Endothelial cell of umbilical vein (primary cell): ENCODE measurements at places on chromosomes 4 and X.

- DNase-seq, result no peak
Measured at GRCh38 chr4:31021008-31021407, 300.8 kb downstream of the PCDH7 start.

GRCh38 chr4:163179207-163179606 is 12.5 kb upstream of the NAF1 start:
- no peak for DNase-seq

DNA sequence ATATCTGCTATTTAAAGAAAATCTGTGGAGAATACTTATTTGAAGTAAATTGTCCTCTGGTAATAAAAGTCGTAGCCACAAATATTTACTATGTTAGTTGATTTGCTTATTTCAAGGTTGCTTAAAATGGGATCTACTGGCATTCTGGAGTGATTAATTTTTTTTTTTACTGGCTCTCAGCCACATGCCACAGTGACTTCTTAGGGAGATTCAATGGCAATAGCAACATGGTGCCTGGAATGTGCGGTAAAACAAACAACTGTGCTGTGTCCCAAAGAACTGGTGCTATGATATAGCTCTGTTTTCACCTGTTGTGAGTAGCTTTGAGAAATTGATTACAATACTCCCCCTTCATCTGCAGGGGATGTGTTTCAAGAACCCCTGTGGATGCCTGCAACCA is 324.3 kb downstream of the GPAT3 start:
- DNase-seq, result no peak

DNA sequence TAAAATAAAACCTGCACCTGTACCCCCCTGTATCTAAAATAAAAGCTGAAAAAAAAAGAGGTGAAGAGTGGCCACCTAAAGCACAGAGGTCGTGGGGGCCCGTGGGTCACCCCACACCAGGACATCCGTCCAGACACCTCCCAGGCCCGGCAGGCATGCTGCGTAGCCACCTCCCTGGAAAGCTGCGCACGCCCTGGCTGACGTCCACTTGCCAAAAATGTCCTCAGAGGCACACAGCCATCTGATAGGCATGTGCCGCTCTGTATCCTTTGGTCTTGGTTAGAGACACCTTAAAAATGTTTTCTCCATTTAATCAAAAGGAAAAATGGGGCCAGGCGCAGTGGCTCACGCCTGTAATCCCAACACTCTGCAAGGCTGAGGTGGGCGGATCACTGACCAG is 17.7 kb downstream of the FAM53A start:
- DNase-seq, result no peak

DNA sequence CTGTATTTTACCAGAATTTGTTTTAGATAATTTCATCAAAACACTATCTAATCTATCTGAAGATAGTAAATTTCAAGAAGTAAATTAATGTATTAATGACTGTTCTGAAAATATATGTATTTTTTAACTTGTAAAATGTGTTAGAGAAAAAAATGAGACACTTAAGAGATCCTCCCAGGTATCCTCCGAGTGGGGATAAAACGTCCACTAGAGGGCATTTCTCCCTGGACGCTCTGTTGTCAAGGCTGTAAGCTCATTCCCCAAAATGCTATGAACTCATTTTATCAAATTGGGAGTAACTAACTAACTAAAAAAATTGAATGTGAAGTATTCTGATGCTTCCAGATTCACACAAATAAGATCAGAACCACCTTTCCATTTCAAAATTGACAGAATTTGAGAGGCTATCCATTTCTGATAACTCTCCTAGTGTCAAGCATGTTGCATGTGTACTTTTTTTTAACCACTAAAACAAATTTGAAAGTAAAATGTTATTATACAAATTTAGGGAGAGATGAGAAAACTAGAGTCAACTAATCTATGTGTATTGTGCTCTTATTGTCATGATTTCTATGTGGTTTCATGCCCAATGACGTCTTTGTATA is 337.3 kb upstream of the HS3ST1 start:
- peak; percentile 75 for DNase-seq

GRCh38 chr4:76883147-76883546 is 14.8 kb downstream of the SOWAHB start:
- peak; percentile 91 for DNase-seq

DNA sequence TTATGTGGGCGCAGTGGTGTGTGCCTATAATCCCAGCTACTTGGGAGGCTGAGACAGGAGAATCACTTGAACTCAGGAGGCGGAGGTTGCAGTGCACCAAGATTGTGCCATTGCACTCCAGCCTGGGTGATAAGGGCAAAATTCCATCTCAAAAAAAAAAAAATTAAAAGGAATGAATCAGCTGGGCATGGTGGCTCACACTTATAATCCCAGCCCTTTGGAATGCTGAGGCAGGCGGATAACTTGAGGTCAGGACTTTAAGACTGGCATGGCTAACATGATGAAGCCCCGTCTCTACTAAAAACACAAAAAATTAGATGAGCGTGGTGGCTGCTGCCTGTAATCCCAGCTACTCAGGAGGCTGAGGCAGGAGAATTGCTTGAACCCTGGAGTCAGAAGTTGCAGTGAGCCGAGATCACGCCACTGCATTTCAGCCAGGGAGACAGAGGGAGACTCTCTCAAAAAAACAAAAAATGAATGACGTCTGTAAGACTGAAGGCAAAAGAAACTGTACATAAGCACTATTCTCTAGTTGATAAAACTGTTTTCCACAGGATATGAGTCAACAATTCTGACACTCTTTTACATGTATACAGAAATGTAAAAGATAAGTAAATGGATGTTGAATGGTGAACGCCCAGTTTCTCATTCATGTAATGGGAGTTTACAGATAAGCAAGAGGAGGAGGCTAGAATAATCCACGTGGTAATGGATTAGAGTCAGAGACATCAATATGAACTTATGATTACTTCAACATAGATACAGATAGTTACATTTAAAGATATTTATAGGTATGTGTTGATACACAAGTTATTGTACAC is 22.2 kb downstream of the CENPC start:
- peak; percentile 82 for DNase-seq

DNA sequence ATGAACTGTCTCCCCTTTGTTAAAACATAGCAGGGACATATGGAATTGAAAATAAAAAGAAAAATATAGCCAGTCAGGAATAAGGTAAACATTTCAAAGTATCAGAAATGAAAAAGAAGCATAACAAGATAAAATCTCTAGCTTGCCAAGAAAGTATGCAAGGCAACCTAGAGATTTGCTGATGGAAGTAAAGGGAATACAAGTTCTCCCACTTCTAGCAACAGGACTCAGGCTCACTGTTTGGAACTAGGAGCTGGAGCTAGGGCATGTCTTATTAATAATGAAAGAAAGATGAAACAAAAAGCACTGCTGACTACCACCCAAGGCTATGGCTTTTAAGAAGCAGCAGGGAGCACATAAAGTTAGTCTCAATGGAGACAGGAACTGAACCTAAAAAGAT is 18.2 kb downstream of the ANKRD50 start:
- no peak for DNase-seq

GRCh38 chrX:150569155-150569477 is 695 bp downstream of the MTM1 start:
- no peak for DNase-seq

DNA sequence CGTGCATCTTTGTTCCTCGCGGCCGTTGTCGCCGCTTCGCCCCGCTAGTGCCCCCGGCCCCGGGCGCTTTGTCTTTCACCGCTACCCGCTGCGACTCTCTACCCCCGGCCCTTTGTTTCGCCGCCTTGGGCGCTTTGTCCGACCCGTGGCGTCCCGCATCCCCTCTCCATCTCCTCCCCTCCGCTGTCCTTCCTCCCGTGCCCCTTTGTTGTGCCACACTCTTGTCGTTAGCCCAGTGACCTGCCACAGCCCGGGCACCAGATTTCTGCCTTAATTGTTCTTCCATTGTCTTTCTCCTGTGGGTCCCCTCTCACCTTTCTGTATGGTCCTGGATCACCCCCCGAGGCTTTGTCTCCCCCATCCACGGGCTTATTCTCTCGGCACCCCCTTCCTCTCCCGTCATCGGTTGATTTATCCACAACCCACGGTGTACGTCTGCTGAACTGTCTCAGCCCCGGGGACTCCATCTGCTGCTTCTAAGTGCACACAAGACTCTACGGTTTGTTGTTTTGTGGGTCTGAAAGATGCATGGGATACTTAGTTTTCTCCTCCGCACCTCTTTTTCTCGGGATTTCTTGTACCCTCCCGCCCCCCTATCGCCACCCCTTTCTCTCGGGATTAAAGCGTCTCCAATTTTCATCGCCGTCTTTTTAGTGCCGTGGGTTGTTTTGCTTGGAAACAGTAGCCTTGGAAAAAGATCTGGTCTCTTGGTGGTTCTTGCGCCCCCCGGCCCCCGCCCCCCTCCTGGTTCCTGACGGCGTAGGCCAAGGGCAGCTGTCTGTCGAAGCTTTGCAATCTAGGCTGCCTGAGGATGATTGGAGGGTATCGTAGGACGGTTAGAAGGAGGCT is 783 bp downstream of the RBPJ start:
- DNase-seq, result peak; percentile 41

DNA sequence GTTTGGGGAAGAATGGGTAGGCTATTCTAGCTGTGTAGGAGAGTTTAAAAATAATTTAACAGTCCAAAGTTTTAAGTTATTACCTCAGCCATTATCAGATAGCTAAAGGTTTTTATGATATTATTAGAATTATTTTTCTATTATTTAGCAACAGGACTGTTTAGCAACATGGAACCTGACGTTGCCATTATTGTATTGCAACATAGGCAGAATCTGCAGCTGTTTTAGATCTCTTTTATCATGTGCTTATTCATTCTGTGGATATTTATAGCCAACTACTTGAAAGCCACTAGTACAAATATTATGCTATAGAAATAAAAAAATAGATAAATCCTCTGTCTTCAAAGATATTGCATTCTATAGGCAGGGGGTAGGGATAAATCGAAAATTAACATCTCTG is 382.0 kb upstream of the TRAM1L1 start:
- no peak for DNase-seq

DNA sequence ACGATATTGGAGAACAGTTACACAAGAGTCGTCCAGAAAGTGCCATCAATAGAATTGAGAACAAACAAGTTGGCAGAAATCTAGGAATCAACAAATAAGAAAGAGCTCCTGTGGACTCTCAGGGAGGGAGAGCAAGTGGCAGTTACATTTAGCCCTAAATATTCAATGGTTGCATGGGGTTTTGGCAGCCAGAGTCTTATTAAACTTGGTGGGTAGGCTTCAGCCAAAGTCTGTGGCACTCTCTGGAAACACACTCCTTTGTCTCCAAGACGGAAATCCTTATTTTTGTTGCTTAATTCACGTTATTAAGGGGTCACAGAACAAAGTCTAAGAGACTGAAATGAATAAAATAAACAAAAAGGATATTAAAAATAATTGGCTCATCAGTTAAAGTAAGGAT is 742.2 kb upstream of the ATOH1 start:
- DNase-seq, result no peak

DNA sequence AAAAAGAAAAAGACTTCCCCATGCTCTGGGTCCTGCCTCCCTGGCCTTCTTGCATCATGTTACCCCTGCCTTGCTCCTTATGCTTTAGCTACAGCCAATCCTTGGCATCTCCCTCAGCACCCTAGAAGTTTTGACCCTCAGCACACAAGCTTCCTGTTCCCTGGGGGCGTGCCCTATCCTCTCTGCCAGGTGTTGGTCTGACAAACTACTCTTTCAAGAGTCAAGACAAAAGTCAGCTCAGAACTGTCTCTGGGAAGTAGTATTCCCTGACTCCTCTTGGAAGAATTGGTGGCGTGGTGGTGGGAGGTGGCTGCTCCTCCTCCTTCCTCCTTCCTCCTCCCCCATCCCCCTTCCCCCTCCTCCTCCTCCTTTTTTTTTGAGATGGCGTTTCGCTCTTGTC is 41.0 kb downstream of the PRPS1 start:
- DNase-seq, result no peak
